ENCODE measurements at places on chromosomes 6 and 20.
A peak's percentile ranks its signal among the peaks of the same experiment; 100 is the strongest.

- peak; percentile 19 for DNase-seq
Observed at GRCh38 chr20:17895641-17896171, 72.9 kb downstream of the SNX5 start.

DNA sequence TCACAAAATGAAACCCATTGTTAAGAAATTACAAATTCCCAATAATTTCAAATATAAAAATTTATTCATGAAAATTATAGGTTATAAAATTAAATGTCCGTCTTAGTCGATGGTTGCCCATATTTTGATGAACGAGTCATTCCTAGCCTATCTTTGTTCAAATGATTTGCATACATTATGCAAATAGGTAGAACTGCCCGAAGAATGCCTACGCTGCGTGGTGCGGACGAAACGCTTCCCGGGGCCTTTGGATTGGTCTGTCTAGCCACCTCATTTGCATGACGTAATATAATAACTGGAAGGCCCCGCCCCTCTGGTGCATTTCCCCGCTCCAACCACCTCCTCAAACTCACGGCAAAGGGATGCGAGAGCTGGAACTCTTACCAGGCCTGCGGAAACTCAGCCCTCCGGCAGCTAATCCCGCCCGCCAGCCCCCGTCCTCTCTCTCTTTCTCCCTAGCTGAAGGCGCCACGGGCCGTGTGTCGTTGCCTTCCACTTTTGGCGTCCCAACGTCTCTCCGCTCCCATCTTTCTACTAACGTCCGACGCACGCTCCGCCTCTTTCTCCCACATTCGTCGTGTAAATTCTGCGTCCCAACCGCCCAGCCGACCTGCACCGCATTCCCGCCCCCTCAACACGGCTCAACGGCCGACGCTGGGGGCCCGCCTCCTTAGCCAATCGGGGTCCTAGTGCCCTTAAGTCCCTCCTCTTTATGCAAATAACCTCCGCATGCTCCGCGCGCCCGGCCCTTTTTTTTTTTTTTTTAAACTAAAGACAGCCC is 520 bp upstream of the PRRC2A start:
- peak; percentile 81 for DNase-seq

- no peak for DNase-seq
Observed at GRCh38 chr20:35854713-35855348, 83.0 kb downstream of the PHF20 start.

- no peak for DNase-seq
Observed at GRCh38 chr20:33833333-33833732, 22.2 kb downstream of the CHMP4B start.

GRCh38 chr20:15144916-15145315 is 807.5 kb upstream of the FLRT3 start:
- DNase-seq = no peak

GRCh38 chr20:17343091-17343490 is 116.3 kb downstream of the PCSK2 start:
- no peak for DNase-seq

DNA sequence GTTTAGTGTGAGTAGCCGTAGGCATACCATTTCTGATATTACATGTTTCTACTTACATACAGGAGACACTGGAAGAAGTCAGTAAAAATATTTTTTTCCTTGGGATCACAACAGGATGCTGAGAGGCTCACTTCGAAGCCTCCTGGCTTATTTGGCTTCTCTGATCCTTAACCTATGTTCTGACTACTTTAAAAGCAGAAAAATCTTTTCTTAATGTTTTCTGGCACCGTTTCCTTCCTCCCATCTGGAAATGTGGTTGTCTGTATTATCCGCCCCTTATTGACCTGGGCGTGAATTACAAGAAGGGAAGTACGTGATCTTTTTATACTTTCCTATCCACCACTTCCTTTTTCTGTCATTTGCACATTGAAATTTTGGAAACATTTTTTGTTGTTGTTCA is 379.6 kb downstream of the COL12A1 start:
- no peak for DNase-seq

- DNase-seq = no peak
Observed at GRCh38 chr6:130518588-130518987, 152.8 kb downstream of the TMEM200A start.

GRCh38 chr6:144476286-144476685 is 191.2 kb downstream of the UTRN start:
- DNase-seq = no peak

DNA sequence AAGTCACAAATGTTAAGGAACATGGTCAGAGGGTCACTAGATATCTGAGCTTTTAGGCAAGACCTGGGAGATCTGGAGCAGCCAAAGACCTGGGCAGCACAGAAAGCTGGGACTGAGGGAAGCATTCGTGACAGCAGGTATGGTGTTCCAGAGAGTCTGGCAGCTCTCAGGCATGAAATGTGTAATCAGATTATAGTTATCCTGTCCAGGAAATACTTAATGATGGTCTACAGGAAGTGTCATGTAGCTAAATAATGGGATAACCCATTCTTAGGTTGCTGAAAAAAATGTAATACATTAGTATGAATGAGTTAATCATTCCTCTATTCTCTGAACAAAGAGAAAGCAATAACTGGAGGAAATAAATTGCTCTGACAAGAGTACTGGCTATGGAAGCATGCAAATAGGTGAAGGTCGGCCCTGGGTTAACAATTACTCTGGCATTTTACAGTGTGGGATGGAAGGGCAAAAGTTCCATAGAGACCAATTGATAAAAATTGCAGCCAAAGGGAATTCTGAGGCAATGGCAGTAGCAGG is 740.5 kb downstream of the CBLN4 start:
- no peak for DNase-seq

- DNase-seq = no peak
Observed at GRCh38 chr6:25942561-25943147, 12.2 kb upstream of the SLC17A2 start.

GRCh38 chr20:15380770-15381169 is 1043.4 kb upstream of the FLRT3 start:
- no peak for DNase-seq

DNA sequence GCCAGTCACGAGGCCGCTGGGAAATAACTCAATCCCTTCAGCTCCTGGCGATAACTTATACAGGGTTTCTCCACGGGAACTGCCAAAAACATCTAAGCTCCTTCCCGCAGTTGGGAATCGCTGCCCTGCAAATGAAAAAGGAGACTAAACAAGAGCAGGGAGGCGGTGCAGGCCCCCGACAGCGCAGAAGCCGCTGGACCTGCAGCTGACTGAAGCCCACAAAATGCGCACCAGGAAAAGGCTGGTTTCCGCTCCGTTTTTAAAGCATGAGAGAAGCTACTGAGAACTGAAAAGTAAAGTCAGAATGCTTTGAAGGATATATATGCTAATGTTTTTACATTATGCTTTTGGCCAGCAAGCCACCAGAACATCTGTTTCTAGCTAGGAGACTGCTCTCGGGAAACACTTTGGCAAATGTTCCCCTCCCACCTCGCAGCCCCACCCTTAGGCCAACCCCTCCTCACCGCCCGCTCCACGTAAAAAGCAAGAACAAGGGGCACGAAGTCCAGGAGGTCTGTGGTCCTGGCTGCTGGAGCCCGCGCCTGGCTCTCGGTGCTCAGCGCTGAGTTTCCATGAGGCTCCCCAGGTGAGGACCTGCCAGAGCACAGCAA is 90.5 kb downstream of the SOD2 start:
- DNase-seq = no peak

DNA sequence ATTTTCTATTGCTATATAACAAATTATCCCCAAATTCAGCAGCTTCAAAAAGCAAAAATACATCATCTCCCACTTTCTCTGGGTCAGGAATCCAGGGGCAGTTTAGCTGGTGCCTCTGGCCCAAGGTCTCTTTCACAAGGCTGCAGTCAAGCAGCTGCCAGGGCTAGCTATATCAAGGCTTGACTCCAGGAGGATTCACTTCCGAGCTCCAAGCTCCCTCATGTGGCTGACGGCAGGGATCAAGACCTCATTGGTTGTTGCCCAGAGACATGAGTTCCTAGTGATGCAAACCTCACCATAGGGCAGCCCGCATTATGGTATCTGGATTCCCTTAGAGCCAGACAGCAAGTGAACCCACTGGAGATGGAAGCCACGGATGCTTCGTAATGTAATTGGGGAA is 1.3 kb upstream of the VNN1 start:
- DNase-seq = no peak

GRCh38 chr20:44431502-44432234 is 44.0 kb upstream of the TTPAL start:
- no peak for DNase-seq

DNA sequence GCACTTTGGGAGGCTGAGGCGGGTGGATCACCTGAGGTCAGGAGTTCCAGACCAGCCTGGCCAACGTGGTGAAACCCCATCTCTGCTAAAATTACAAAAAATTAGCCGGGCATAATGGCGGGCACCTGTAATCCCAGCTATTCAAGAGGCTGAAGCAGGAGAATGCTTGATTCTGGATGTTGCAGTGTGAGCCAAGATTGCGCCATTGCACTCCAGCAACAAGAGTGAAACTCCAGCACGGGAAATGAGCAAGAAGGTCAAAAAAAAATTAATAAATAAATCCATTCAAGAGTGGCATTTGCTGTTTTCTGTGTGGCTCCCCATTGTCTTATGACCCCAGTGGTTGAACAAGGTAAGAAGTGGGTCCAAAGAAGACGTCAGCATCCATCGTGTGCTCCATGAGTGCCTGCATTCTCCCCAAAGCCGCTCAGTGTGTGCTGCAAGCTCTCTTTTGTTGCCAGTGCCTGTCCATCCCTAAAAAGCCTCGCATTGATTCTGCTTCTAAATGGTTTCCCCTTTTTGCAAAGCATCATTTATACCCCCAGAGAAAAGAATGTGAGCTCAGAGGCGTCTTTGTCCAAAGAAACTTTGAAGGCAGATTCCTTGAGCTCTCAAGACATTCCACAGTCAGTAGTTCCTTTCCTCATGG is 38.8 kb upstream of the MAP3K4 start:
- DNase-seq = no peak

GRCh38 chr6:158290659-158291058 is 21.6 kb upstream of the TULP4 start:
- peak; percentile 11 for DNase-seq

DNA sequence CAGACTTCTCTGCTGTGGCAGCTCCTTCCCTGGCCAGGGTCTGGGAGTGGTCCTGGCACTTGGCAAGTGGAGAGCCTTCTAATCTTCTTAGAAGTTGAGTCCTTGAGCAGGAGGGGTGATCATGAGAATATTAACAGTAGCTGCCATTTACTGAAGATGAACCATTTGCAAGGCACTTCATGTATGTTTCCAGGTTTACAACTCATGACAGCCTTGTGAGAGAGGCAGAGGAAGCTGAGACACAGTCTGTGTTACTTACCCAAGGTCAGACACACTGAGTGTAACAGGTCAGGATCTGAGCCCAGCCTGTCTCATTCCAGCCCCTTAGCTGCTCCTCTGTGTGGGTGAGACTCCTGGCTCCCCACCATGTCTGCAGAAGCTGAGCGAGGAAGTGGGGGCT is 45.5 kb upstream of the SRF start:
- no peak for DNase-seq

DNA sequence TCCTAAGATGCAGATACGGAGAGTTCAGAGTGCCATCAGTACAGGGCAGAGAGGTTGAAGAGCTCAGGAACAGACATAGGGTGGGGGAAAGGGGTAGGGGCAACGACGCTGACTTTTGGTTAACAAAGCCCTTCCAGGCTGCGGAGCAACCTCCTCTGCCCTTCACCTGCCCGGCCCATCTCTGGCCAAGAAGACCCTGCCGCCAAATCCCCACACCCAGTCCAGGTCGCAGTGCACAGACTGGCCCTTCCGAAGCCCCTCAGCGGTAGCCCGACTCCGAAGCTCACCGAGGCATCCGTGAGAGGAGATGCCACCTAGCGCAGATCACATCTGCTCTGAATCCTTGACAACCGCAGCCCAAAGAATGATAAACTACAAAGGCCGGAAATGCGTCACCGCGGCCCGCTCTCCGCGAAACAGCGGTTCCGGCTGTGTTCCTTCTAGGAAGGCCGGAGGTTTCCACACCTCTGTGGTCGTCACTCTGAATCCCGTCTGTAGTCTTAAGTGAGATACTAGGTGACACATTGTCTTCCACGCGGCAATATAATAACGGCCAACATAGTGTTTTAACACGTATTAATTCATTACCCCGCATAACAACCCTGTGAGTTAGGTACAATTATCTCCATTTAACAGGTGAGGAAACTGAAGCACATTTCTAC is at the start of gene ZSCAN23:
TSS of gene ZSCAN23 (minus strand) at position 380 of the 662 bp plus-strand sequence. CDS start 7,225 bp downstream, outside the sequence.
- peak; percentile 52 for DNase-seq

GRCh38 chr20:57094991-57095390 is 171.4 kb downstream of the BMP7 start:
- DNase-seq = no peak

DNA sequence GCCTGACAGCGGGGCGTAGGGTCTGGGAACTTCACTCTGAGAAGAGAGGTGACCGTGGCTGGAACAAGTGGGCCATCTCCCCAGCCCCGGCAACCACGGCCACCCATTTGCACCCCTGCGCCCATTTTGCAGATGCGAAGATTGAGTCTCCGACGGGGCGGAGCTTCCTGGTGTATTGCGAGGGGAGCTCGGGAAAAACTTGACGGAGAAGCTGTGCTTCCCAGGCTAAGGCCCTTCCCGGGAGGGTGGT is 653 bp downstream of the ZNF335 start:
- no peak for DNase-seq

DNA sequence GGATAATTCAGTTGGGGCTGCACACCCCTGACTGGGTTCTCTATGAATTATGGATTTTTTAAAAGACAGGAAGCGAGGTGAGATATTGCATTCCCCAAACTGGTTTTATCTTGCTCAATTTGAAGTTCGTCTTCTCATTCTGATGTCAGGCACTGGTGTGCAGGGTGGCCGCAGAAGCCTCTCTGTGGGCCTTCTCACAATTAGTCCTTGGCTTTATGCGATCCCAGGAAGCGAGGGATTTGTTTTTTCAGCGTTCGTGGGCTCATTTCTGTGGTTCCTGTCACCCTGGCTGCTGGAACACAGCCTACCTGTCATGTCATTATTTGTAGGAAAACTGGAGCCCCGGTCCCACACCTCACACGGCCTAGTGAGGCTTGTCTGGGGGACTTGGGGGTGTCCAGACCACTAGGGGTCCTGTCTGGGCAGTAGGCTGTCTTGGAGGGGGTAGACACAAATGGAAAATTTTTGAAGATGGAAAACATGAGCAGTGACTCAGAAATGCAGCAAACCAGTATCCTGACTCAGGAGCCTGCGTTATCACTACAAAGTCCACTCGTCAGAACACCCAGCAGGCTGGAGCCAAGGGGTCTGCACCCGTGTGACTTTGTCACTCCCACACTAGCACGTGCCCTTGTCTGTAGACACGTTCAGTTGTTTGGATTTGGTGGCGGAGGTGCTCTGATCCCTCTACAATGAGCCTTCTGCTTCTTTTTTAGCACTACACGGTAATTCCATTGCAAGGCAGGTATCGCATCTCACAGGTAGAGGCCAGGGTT is 42.2 kb downstream of the GNAS-AS1 start:
- no peak for DNase-seq

DNA sequence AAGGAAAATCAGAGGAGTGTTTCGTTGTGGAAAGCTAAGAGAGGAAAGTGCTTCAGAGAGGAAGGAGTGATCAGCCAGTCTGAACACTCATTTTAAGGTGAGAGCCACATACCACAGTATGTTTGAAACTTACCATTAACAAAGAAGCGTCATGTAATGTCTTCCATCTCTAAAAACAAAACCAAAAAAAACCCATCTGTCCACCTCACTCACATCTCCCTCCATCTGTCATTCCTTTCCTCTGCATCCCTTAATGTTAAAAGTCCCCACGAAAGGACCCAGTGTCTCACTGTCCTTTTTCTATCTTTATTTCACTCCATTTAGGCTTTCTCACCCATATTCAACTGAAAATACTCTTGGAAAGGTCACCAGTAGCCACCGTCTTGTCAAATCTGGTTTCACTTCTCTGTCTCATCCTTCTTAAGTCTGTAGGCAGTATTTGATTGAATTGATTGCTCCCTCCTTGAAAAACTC is 59.4 kb upstream of the GNRH2 start:
- no peak for DNase-seq
